ENCODE measurements at places on chromosomes 5 and 9.
A peak's percentile ranks its signal among the peaks of the same experiment; 100 is the strongest.

- DNase-seq, result no peak
Measured at GRCh38 chr9:5620494-5620893, 8.4 kb upstream of the RIC1 start.

- DNase-seq, result no peak
Measured at GRCh38 chr9:95150903-95151302, 166.6 kb downstream of the FANCC start.

GRCh38 chr5:118556792-118557191 is 431.6 kb downstream of the DTWD2 start:
- DNase-seq, result no peak

DNA sequence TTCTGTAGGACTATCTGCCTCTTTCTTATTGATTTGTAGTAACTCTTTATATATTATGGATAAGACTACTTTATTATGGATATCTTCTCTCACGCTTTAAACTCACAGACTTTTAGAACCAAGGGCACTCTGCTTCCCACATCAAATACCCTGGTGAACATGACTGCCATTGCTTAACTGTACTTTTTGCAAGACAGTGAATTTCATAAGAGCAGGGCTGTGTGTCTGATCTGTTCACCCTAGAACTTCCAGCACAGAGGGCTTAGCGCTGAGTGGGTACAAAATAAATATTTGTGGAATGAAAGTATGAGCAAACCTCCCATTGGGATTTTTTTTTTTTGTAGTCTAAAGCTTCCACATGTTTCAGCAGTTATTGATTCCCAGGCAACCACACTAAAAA is 84.8 kb downstream of the CFAP77 start:
- DNase-seq, result no peak

DNA sequence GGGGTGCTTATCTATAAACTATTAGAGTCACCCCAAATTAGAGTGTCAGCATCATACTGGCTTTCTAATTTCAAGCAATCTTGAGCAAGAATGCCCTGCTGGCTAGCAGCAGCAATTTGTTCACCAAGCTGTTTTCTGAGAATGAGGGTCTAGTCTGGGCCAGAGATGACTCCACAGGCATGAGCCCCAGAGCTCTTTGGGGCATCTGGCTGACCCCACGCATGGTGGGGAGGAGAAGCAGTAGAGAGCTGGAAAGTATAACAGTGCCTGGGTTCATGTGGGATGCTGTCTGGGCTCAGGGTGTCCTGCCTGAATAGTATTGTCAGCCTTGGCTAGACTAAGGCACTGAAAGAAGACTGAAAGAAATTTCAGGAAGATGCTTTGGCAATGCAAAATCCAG is 64.9 kb downstream of the C6 start:
- DNase-seq, result no peak

DNA sequence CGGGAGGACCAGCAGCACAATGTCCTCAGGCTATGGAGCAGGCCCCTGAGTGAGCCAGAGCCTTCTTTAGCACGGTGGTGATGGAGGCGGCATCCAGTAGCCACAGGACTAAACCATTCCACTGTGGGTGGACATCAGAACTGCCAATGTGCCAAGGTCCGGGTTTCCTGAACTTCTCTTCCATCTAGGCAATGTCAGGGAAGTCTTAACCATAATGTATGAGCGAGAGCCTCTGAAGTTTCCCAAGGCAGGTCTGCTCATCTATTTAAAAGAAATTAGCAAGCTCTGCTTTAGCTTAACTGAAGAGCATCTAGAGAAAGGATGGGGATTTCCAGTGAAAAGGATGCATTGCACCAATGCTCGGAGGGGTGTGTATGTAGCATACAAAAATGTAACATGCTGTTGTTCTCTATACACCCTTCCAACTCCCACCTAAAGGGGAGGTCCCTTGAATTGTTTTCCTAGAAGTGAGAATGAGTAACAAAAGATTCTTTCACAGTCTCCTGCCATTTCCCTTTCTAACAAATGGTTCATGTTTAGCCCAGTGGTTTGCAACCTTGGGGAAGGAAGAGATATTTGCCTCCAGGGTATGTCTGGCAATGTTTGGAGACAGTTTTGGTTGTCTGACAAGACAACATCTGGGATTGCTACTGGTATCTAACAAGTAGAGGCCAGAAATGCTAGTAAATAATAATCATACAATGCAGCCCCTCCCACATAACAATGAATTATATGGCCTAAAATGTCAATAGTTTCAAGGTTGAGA is 6.1 kb upstream of the RXFP3 start:
- no peak for DNase-seq

DNA sequence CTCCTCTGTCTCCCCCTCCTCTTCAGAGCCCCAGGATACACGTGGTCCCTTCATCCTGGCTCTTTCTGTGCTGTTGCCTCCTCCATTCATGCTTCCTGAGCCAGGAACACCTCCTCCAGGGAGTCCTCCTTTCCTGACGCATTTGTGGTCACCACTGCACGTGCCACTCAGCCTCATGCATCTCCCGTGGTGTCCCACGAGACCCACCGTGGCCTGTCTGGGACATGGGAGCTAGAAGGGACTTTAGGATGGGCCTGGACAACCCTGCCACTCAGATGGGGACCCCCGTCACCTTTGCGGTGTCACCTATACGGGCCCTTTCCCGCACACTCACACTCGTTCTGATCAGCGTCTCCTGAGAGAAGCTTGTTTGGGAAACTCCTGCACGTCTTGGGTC is 6.7 kb downstream of the GLIPR2 start:
- DNase-seq, result no peak

- DNase-seq, result no peak
Measured at GRCh38 chr9:22413884-22414283, 32.7 kb upstream of the DMRTA1 start.

- DNase-seq, result no peak
Measured at GRCh38 chr5:179905161-179905560, 2.5 kb downstream of the TBC1D9B start.

- DNase-seq, result no peak
Measured at GRCh38 chr9:125284855-125285254, 23.2 kb downstream of the GAPVD1 start.

GRCh38 chr5:170403675-170404074 is 14.5 kb upstream of the KCNMB1 start:
- DNase-seq, result no peak

DNA sequence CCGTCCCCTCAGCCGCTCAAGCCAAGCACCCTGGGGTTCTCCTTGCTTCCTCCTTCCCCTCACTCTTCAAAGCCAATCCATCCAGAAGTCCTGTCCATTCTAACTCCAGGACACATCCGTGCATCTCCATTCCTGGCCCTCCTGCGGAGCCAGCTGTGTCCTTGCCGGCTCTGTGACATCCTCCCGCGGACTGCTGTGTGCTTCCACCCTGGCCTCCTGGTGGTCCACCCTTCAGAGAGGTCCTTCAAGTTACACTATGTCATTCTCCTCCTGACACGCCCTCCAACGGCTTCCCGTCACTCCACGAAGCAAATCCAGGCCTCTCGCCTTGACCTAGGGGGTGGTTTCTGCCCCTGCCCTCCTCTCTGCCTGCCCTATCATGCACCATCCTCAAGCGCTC is 13.0 kb upstream of the SCGB3A1 start:
- DNase-seq, result no peak

DNA sequence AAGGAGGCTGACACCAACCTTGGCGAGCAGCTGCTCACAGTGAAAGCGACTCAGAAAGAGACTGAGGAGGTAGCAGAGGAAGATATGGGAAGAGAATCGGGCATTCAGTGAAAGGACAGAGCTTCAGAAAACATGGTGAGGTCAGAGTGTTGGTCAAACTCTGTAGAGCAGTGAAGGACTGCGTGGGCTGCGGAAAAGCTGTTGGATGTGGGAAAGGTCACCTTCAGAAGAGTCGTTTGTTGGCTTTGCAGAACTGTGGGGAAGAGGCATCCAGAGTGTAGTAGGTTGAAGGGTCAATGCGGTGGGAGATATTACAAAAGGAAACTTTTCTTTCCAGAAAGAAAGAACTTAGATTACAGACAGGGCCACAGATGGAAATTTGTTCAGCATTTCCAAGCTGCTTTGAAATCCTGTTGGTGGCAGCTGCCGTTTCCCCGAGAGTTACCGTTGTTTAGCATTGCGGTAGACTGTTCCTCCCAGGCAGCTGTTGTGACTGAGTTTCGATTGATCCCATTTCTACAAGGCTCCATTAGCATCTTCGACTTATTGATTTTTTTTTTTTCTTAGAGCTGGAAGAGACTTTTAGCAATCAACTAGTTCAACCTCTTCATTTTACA is 58.3 kb upstream of the AFAP1L1 start:
- DNase-seq, result no peak

DNA sequence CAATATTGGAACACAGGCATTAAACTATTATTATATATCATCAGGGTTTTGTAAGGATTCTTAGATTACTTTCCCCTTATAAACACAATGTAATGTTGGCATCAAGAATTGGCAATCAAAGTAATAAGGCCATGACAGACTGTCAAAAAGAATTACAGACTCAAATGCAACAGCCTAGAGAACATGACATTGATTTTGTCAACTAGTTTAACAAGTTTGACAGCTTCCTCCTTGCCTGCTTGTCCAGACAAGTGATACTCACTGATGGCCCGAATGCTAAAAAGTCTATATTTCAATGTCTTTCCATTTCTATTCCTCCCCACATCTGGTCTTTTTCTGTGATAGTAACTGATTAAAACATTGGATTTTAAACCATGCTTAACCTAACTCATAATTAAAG is 6.4 kb upstream of the ANKRD31 start:
- no peak for DNase-seq

GRCh38 chr5:167105941-167106340 is 1185.5 kb upstream of the WWC1 start:
- no peak for DNase-seq

- DNase-seq, result no peak
Measured at GRCh38 chr5:159402311-159402710, 72.0 kb upstream of the IL12B start.

- DNase-seq, result no peak
Measured at GRCh38 chr9:135123773-135124134, 36.3 kb downstream of the OLFM1 start.

GRCh38 chr9:91864380-91864779 is 85.6 kb downstream of the ROR2 start:
- DNase-seq, result no peak

GRCh38 chr9:37974506-37975173 is 70.7 kb upstream of the SLC25A51 start:
- no peak for DNase-seq

DNA sequence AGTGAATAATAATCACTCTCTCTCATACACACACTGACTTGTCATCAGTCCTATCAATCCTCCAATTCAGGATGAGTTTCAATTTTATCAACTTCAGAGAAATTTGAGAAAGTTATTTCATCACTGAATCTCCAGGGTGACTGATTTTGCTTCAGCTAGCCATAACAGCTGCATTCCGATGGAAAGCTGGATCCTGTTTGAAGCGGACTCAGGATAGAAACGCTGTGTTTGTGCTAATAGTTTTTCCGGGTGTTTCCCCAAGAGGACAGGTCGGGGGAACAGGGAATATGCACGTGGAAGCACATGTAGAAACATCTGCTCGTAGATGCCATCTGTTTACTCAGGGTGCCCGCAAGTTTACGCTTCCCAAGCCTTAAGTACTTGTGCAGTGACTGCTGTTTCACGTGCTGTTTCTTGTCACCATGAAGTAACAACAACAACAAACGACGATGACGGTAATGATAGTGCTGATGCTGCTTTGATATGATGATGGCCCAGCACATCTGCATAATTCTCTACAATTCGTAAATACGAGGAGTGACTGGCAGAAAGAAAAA is 263.7 kb upstream of the DAPK1 start:
- DNase-seq, result peak; percentile 29

DNA sequence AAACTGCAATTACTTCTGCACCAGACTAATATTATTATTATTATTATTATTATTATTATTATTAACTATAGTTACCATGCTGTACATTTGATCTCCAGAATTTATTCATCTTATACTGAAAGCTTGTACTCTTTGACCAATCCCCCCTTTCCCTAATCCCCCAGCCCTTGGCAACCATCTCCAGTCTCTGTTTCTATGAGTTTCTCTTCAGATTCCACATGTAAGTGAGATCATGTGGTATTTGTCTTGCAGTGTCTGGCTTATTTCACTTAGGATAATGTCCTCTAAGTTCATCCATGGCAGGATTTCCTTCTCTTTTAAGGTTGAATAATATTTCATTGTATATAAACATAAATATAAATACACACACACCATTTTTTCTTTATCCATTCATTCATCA is 287.0 kb upstream of the DAB2 start:
- no peak for DNase-seq

- DNase-seq, result no peak
Measured at GRCh38 chr5:96854067-96854466, 22.2 kb upstream of the ERAP2 start.

DNA sequence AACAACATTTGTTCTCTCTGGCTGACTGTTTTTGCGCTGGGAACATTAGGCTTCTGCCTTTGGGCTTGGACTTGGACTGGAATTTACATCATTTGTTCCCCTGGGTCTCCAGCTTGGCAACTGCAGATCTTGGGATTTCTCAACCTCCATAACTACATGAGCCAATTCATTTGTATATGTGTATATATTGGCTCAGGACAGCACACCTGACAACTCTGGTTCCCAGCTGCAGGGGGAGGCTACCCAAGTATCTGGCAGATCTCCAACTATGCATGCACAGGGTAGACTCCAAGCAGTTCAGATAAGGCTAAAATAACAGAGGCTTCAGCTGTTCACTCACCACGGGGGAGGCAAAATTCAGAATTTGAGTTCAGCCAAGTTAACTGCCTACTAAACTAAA is 31.6 kb upstream of the F2RL1 start:
- DNase-seq, result no peak

All from ecto neural progenitor cell (in vitro differentiated cells).